ENCODE measurements at places on chromosomes 13 and 19.

- H3K27ac ChIP-seq = peak overlapping the region; percentile 75
- H3K4me3 ChIP-seq = peak overlapping the region; percentile 75
- H3K4me1 ChIP-seq = peaks cover 20% of the 10 kb centered on the region
- DNase-seq = no peak
- no peaks in the 10 kb centered on the region for H3K36me3 ChIP-seq
Measured at GRCh38 chr19:2454962-2455850, 1.6 kb downstream of the LMNB2 start.

DNA sequence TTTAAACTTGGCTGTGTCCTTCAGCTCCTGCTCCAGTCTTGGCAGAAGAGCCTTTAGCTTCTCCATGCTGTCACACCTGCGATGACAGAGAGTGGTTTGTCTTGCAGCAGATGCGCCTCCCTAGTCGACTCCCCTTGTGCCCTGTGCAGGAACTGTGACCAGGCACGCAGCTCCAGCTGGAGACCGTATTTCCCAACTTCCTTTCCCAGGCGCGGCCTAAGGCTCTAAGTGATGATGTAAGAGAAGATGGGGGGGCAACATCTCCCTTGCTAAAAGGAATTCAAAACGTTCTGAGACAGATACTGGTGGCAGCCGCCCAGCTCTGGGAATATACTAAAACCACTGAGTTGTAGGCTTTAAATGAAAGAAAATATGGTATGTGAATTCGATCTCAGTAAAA, 16.3 kb downstream of the DCUN1D2 start:
- DNase-seq = no peak
- H3K27ac ChIP-seq = peak overlapping the region; percentile 62
- H3K4me3 ChIP-seq = no peak overlapping the region
- peaks cover 6% of the 10 kb centered on the region for H3K4me1 ChIP-seq

DNA sequence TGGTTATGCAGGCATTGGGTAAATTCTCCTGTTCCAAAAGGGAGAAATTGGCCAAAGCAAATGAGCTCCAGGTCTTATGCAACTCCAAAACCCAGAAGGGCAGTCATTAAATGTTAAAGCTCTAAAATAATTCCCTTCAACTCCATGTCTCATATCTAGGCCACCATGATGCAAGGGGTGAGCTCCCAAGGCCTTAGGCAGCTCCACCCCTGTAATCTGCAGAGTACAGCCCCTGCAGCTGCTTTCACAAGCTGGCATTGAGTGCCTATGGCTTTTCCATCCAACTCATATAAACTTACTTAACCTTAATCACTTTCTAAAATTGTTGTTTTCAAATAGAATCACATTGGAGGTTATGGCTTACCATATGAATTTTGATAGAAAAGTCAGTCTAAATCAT, 44.7 kb upstream of the ZNF429 start:
- H3K27ac ChIP-seq = no peak overlapping the region
- no peak for DNase-seq
- H3K4me1 ChIP-seq = peaks cover 9% of the 10 kb centered on the region
- H3K27me3 ChIP-seq = peaks cover 3% of the 10 kb centered on the region
- no peak overlapping the region for H3K4me3 ChIP-seq
- peaks cover 45% of the 10 kb centered on the region for H3K36me3 ChIP-seq

DNA sequence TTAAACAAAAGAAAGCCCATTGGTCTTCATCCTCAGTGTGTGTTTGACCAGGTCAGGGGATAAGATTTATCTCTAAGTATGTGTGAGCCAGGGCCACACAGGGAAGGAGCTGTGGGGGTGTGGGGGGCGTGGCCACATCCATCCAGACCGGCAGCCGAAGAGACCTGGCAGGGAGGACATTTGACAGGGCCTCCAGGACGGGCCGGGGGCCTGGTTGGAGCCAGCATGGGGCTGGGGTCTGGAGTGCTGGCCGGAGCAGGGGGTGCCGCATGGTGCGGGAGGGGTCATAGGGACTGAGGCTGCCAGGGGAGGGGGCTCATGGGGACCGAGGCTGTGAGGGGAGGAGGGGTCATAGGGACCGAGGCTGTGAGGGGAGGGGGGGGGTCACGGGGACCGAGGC, 20.4 kb upstream of the GNA15 start:
- peaks cover 6% of the 10 kb centered on the region for H3K4me1 ChIP-seq
- no peak overlapping the region for H3K4me3 ChIP-seq
- H3K27me3 ChIP-seq = no peaks in the 10 kb centered on the region
- no peak for DNase-seq

GRCh38 chr13:97548138-97548537, 114.2 kb downstream of the RAP2A start:
- no peak overlapping the region for H3K4me3 ChIP-seq
- H3K27ac ChIP-seq = no peak overlapping the region
- H3K4me1 ChIP-seq = no peaks in the 10 kb centered on the region
- peaks cover 4% of the 10 kb centered on the region for H3K36me3 ChIP-seq
- H3K27me3 ChIP-seq = no peaks in the 10 kb centered on the region

DNA sequence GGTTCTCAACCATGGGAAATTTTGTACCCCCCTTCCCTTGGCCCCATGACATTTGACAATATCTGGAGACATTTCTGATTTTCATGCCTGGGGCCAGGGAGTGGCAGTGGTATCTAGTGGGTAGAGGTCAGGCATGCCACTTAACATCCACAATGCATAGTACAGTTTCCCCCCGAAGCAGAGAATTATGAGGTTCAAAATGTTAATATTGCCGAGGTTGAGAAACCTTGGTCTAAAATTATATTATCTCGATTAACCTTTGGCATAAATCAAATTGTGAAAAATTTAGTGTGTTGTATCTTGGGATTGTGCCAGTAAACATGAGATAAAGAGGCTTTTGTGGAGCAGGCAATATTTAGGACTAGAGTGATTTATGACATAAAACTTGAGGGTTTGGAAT, 147.9 kb downstream of the LMO7 start:
- H3K36me3 ChIP-seq = peaks cover 32% of the 10 kb centered on the region
- no peaks in the 10 kb centered on the region for H3K27me3 ChIP-seq
- H3K27ac ChIP-seq = no peak overlapping the region
- no peak overlapping the region for H3K4me3 ChIP-seq
- no peaks in the 10 kb centered on the region for H3K4me1 ChIP-seq

DNA sequence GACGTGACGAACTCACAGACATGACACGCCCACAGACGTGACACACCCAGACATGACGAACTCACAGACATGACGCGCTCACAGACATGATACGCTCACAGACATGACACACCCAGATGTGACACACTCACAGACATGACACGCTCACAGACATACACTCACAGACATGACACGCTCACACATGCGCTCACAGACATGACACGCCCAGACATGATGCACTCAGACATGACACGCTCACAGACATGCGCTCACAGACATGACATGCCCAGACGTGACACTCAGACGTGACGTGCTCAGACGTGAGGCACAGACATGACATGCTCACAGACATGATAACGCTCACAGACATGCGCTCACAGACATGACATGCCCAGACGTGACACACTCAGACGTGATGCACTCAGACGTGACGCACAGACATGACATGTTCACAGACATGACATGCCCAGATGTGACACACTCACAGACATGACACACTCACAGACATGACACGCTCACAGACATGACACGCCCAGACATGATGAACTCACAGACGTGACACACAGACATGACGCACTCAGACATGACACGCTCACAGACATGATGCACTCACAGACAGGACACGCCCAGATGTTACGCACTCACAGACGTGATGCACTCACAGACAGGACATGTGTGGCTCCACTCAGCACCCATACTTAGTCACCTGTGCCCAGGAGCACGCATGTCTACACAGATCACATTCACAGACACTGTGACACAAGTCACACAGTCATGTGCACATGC, 8.1 kb downstream of the ERFL start:
- no peak for DNase-seq
- H3K27me3 ChIP-seq = no peaks in the 10 kb centered on the region
- peaks cover 10% of the 10 kb centered on the region for H3K4me1 ChIP-seq
- no peak overlapping the region for H3K27ac ChIP-seq
- H3K4me3 ChIP-seq = no peak overlapping the region
- no peaks in the 10 kb centered on the region for H3K36me3 ChIP-seq

GRCh38 chr19:18852648-18853047, 20.9 kb downstream of the UPF1 start:
- H3K27me3 ChIP-seq = no peaks in the 10 kb centered on the region
- no peak overlapping the region for H3K4me3 ChIP-seq
- no peaks in the 10 kb centered on the region for H3K4me1 ChIP-seq
- DNase-seq = no peak

Measured in WTC11 (cell line).